ENCODE measurements at places on chromosomes 1 and 21.

DNA sequence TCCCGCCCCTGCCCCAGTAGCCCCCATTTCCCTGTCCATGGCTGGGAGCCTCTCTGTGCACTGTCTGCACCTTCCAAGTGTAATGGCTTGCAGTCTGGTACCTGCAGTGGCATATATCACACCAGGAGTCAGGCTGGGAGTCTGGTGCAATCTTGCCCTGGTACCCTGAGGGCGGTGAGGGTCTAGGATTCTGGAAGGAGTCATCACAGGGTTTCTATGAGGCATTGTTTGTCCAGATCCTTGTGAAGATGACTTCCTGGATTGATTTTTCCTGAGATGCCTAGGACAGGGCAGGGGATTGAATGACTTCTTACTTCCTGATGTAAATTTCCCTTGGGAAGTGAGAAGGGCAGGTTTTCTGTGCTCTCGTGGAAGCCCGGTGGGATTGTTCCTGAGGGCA, 5.9 kb upstream of the PKP1 start:
- no peak for DNase-seq

DNA sequence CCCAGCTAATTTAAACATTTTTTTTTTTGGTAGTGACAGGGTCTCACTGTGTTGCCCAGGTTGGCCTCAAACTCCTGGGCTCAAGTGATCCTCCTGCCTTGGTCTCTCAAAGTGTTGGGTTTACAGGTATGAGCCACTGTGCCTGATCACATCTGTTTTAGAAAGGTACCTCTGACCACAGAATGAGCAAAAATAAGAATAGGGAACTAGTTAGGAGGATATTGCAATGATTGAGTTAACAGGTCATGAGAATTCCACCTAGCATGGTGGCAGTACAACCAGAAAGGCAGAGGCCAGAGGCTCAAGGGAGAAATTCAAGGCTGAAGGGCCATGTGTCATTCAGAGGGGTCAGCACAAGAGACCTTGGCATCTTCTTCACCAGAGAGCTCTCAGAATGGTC, 49.6 kb downstream of the ELAPOR1 start:
- DNase-seq: no peak

- DNase-seq: no peak
These were observed 115.6 kb downstream of the ZNF281 start for GRCh38 chr1:200294241-200294640.

DNA sequence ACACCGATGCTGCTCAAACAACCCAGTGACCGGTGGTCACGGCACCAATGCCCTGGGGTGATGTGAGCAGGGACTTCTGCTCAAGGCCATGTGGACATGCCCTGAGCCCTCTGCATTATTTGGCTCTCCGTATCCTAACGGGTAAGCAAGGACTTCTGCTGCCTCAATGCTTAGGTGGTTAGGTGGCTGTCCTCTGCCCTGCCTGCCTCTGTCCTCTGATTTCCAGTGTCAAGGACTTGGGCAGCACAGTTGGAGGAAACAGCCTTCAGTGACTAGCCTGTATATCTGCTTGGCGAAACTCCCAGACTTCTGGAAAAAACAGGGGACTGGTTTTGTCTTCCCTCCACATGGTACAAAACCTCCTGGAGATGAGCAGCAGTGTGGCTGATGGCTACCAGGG, 34.5 kb downstream of the DNAJC11 start:
- no peak for DNase-seq

- DNase-seq: no peak
These were observed 945.5 kb downstream of the TTLL7 start for GRCh38 chr1:83053446-83053845.

DNA sequence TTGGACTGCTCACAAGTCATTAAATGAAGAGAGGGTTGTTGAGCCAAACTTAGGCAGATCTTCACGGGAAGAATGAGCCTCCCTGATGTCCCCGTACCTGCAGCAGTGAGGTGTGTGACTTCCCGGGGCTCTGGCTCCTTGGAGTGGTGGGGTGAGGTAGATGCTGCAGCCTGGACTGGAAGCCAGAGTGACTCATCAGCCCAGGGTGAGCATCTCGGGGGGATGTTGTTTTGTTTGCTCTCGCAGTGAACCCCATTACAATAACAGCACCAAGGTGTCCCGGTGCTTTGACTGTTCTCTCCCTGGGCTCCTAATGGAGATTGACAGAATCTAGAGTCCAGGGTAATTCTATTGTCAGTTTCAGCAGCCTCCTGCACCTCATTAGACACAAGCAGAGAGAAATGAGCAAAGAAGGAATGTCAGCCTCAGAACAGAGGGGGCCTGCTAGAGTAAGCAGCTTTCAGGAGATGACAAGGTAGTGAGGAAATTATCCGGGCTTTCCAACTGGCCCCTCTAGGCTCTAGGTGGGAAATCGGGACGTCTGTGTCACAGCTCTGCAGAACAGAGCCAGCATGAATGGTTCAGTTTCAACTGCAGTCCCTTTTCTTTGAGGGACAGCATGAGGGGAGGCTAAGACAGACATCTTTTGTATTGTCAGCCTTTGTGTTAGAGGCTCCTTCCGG, 36.0 kb upstream of the LRRN2 start:
- no peak for DNase-seq

DNA sequence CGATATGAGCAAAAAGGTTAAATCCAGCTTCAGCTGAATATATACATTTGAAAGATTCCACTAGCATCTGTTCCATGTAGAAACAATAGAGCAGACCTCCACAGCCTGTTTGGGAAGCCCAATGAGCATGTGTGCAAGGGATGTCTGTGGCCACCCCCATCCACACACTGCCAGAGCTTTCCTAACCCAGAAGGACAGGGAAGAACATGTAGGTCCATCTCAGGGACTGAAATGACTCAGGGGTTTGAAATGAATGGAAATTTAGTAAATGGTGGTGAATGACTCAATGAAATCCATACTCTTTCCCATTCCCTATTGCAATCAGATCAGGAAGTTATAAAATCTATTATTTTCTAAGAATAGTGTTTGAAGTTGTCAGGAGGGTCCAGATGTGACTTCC, 397.2 kb downstream of the DUSP10 start:
- no peak for DNase-seq

DNA sequence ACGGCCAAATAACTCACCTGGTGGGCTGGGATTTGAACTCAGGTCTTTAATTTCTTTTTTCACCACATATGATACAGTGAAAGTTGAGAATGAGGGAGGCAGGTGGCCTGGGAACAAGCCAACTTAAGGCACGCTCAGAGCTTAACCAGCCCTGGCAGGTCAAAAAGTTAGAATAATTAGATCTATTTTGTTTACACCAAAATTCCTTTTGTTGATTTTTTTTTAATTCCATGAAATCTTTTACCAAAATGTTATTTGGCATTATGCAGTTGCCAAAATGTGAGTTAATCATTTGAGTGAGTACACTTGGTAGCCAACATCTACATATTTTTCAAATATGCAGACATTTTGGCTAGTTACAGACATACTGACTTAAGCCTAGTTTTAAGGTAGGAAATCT, 36.8 kb downstream of the LHX8 start:
- no peak for DNase-seq

DNA sequence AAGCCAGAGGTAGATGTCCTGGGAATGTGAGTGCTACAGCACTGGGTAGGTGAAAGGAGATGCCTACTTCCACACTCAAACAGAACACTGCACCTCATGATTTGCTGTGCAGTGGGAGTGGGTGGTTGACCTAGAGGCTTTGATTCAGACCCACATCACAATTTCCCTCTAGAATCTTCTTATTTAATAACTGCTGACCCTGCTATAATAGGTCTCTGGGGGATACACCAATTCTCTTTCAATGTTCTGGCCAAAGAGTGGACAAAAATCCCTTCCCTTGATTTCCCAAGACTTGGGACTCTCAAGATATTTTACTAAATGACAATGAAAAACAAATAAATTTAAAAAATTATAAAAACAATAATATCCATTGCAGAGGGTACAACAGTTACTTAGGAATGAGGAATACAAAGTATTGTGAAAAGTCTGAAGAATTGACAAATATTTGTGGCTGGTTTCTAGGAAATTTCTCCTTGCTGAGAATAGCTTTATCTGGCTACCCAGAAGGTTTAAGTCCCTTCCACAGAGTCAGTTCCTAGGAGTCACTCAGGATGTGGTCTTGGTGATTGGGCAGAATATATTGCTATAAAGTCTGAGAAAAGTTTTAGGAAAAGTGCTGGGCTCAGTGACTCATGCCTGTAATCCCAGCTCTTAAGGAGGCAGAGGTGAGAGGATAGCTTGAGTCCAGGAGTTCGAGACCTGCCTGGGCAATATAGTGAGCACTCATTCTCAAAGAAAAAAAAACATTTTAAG, 2.4 kb upstream of the FCGR2A start:
- peak; percentile 17 for DNase-seq

DNA sequence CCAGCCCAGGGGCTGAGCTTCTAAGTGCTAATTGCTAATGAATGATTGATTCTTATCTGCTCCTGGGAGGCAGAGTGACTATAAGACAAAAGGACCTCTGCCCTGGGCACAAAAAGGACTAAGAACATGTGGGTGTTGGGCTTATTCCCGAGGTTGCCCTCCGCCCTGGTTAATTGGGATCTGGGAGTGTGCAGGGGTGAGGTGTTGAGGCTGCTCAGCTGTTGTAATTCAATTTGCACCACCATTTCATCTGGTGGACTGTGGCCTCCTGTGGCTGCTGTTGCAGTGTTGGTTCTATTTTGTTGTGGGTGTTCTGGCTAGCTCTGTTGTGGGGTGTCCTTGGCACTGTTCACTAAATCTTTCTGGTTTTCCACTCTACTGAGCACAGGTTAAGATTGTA, 13.3 kb downstream of the KNCN start:
- no peak for DNase-seq

DNA sequence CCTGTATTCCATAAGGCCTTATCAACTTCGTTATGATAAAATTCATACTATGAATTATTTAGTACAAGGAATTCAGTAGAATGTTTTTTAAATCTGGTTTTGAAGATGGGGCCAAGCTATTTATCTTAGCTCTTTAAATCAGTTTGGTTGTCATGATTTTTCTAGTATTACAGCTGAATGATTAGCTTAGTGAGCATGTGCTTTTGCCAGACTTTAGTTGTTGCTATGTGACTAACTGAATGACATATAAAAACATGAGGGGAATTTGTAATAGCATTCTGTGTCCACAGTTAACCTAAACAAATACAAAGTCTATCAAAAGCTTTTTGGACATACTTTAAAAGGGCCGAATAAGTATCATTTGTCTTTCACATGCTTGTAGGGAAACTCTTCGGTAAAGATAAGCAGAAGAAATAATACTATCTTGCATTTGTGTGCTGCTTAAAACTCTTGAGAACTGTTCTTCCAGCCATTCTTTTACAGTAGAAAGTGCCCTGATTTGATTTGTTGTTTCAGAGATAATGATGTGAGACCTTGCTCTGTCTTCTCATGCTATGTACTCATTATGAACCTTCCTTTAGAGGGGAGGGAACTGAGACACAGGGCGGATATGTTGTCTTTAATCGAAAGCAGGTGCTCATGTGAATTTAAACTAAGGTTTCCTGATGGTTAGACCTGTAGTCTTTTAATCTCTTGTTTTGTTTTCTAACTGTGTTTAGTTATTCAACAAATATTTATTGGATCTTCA, 18.8 kb downstream of the NEK7 start:
- no peak for DNase-seq

GRCh38 chr1:210800756-210801155, 333.2 kb downstream of the KCNH1 start:
- DNase-seq: peak; percentile 36

GRCh38 chr1:98668733-98669132, 7.2 kb downstream of the SNX7 start:
- no peak for DNase-seq

GRCh38 chr1:229027622-229028182, 243.2 kb upstream of the RAB4A start:
- no peak for DNase-seq

- no peak for DNase-seq
These were observed 40.4 kb upstream of the EIF4G3 start for GRCh38 chr1:21216835-21217811.

DNA sequence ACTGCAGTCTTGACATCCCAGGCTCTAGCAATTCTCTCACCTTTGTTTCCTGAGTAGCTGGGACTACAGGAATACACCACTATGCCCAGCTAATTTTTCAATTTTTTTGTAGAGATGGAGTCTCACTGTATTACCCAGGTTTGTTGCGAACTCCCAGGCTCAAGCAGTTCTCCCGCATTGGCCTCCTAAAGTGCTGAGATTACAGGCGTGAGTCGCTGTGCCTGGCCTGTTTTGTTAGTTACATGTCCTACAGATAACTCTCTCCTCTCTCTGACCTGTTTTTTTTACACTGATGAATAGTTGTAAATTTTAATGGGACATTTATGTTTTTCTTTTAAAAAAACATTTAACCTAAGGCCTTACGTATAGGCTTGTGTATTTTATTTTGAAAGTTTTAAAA, 19.8 kb downstream of the PTBP2 start:
- DNase-seq: no peak

- DNase-seq: no peak
These were observed 923 bp downstream of the CAP1 start for GRCh38 chr1:40041466-40041838.

DNA sequence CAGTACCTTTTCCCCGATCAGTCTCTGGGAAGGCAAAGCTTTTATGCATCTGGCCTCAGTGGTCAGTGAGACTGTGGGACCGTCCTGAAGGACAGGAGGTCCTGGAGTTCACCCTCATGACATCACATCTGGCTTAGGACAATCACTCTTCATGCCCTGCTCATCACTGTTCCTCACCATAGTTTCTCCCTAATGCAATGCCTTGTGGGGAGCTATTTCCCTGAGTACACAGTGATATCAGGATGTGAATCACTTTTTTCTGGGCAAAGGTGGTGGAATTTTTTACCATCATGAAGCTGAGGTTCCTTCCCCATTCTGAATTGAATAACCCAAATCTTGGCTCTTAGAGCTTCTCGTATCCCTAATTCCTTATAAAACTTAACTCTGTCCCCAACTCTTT, 34.8 kb upstream of the CFAP126 start:
- DNase-seq: no peak

DNA sequence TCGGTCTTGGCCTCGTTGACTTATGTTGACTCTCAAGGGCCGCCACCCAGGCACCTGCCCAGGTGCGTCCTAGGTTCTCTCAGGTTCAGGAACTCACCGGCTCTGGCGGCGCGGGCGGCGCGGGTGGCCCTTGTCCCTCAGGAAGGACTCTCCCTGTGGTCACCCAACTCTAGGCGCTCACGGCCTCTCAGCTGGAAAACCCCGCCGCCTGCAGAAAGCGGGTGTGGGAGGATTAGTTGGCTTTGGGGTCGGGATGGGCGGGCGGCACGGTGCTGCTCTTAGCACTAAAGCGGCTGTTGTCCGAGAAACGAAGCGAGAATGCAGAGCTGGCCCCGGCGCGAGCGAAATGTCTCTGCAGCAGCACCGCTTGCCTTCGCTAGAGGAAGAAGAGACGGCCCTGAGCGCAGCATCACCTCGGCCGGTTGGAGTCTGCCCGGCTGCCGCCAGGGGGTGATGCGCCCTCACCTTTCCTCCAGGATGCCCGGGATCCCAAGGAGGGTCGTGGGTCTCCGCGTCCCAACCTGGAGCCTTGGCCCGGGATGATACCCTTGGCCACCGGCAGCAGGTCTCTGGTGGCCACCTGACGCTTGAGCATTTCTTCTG, 8.1 kb upstream of the TADA1 start:
- DNase-seq: no peak

Measured in HS-27A (cell line).